ENCODE measurements at places on chromosomes 7 and 10.

GRCh38 chr10:110613341-110613995 is 30.7 kb upstream of the RBM20 start:
- no peak for DNase-seq

GRCh38 chr10:28967031-28967430 is 289.7 kb downstream of the BAMBI start:
- no peak for DNase-seq

DNA sequence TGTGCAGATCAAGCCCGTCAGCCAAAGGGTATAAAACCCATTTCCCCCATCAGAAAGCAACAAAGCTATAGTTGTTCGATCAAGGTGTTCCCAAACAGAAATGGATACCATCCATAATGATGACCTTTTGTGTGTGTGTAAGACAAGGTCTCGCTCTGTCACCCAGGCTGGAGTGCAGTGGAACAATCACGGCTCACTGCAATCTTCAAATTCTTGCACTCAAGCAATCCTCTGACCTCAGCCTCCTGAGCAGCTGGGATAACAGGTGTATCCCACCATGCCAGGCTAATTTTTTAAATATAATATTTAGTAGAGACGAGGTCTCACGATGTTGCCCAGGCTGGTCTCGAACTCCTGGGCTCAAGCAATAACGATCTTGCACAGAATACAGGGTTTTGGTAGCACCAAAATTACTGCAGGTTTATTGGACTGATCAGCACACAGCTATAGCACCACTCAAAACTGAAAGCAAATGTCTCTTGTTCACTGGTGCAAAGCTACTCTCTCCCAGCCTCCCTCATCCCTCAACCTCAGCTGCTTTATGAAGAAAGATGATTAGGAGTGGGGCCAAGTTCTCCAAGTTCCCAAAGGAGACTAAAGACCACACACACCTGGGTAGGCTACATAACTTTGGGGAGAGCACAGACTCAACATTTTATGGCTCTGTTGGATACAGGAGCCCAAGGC is 80.5 kb downstream of the ABI1 start:
- DNase-seq, result no peak

- DNase-seq, result no peak
Measured at GRCh38 chr10:49119746-49120145, 4.4 kb upstream of the VSTM4 start.

DNA sequence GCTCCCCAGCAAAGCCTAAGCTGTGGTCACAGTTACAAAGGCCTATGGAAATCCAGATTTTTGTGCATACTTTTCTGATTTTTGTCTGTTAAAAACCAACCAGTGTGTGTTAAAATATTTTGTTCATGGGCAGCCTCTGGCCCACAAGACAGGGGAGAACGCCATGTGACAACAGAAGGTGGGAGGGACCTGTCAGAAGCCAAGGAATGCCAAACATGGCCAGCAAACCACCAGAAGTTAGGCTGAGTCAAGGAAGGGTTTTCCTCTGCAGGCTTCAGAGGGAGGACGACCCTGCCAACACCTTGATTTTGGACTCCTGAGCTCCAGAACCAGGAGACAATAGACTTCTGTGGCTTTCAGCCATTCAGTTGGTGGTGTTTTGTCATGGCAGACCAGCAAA is 127.3 kb downstream of the CUL2 start:
- no peak for DNase-seq

GRCh38 chr10:118742782-118743181 is 12.0 kb downstream of the CACUL1 start:
- DNase-seq, result no peak

DNA sequence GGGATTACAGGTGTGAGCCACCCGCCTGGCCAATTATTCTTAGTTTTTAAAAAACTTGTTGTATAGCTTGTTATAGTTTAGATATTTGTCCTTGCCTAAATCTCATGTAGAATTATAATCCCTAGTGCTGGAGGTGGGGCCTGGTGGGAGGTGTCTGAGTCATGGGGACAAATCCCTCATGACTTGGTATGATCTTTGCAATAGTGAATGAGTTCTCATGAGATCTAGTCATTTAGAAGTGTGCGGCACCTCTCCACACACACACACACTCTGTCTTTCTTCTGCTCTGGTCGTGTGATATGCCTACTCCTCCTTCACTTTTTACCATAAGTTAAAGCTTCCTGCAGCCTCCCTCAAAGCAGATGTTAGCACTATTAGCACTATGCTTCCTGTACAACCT is 37.2 kb downstream of the FAM149B1 start:
- no peak for DNase-seq

DNA sequence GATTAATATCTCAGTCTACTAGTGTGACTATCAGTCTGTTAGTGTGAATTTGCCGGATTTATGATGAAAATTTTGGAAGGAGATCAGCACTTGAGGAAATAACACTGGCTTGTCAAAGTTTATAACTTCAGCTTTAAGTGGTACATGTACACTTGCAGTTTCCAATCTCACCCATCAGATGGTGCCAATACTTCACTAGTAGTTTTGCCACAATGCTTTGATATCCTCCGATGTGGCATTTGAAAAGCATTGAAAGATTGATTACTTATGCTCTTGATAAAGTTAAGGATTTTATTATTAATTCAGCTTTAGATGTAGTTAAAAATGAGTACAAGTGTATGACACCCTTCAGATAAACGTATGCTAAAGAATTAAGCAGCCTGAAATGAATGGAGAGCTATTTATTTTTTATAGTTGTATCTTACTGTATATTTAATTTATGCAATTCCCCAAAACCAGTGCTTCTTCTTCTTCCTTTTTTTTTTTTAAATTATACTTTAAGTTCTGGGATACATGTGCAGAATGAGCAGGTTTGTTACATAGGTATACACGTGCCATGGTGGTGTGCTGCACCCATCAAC is 98.2 kb downstream of the ANLN start:
- DNase-seq, result no peak

DNA sequence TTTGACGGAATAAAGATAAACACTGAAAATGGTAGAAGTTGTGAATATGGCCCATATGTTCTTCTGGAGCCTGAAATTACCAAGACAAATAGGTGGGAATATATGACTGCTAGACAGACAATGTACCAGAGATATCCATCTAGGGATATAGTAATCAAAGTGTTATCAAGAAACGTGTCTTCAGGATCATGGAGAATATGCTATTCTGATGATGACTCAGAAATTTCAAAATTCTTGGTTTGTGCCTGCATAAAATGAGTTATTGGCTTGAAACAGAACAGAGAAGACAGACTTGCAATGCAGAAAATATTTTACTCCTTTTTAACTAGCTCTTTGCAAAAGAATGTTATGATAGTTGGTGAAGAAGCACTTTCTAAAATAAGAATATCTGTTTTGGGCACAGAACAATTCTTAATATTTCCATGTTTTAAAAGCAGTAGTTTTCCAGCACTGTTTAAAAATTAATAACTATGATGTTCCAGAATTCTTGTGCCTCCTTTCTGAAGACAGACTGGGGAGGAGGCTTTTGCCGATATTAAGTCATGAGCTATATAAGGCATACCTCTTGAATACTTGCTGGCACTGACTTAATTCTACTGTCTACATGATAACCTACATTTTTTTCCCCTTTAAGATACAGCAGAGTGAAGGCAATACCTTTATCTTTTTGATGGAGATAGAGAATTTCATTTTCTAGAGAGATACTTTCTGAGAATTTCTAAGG is 34.4 kb upstream of the CABCOCO1 start:
- DNase-seq, result no peak

DNA sequence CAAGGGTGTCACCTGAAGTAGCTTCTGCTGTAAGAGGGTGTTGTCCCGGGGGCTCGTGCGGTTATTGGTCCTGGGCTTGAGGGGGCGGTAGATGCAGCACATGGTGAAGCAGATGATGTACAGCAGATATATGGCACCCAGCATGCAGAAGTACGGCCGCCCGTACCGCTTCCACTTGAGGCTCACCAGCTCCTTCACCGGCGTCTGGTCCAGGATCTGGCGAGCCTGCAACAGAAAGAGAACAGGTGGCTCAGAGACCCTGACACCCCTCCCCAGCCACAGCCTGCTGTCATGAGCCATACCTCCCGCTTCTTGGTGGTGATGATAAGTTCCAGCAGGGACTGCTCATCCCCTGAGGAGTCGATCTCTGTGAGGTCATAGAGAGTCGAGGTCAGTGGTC is 10.1 kb downstream of the TRPV6 start:
- DNase-seq, result no peak

GRCh38 chr7:47465191-47465590 is 116.7 kb downstream of the TNS3 start:
- no peak for DNase-seq

DNA sequence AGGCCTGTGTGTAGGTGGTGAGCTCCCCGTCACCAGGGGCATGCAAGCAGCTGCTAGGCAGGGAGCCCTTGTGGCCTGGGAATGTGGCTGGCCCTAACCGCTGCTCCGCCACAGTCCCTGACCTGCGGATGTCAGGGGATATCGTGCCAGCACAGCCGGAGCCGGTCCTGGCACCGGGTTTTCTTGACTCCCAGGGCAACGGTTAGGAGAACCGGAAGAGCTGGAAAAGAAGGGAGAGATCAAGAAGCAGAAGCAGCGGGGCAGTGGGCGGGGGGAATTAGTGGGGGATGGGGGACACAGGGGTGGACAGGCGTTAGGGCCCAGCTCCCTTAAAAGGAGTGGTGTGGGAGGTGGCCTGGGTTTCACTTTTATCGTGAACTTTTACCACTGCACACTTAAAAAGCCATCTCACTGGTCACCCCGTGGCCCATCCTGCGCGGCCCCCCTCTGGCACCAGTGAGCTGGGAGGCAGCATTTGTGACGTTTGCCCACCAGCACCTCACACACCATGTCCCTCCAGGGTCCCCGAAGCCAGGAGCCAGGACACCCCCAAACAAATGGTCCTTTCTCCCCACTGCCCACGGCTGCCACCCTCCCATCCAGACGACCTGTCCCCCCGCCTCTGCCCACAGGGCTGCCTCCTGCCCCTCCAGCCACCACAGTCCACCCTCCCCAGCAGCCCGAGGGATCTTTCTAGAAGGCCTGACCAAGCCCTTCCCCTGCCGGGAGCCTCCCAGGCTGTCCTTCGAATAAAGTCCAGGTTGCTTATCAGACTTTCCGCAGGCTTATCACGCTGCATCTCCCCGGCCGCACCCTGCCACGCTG is 1.8 kb upstream of the MICALL2 start:
- peak; percentile 96 for DNase-seq

GRCh38 chr7:31102973-31103850 is 51.1 kb downstream of the ADCYAP1R1 start:
- no peak for DNase-seq

DNA sequence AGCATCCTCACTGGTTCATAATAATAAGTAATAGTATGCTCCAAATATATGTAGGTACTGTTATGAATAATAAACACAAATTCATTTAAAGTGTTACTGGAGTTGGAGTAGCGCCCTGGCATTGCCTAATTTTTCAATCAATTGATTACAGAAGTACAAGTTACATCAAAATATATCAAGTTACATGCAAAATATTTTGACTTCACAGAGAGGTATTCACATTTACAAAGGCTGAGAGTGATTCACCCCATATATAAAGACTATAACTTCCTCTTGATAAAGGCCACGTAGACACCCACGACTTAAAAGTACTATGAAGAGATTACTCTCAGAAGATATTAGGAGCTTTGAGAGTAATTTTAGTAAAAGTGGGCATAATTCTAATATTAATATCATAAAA is 13.6 kb upstream of the COL17A1 start:
- no peak for DNase-seq

GRCh38 chr7:135672560-135673359 is 10.4 kb downstream of the STMP1 start:
- DNase-seq, result peak; percentile 64

DNA sequence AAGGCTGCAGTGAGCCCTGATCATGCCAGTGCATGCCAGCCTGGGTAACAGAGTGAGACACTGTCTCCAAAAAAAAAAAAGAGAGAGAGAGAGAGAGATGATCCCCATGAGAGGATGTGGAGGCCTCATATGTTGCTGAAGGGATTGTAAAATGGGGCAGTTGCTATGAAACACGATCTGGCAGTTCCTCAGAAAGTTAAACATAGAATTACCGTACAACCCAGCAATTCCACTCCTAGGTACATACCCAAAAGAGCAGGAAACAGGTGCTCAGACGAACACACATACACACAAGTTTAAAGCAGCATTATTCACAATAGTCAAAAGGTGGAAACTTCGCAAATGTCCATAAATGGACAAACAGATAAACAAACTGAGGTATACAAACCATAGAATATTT is 27.4 kb upstream of the CYTH3 start:
- DNase-seq, result no peak

- no peak for DNase-seq
Measured at GRCh38 chr7:18901982-18902421, 215.4 kb downstream of the TWIST1 start.

DNA sequence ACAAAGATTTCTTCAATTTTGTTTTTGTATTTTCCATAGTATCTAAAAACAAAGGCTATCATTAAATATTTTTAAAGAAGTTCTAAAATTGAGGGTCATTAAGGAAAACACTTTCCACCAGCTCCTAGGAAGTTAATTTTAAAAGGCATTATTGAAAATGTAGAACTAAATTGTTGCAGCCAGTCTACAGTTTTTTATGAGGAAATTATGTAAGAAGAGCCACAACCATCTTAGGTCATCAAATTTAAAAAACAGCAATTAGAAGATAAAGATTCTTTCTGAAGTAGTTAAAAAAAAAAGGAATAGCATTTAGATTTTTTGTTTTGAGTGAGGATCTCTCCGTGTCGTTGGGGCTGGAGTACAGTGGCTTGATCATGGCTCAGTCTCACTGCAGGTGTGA is 161.7 kb downstream of the NRBF2 start:
- no peak for DNase-seq

DNA sequence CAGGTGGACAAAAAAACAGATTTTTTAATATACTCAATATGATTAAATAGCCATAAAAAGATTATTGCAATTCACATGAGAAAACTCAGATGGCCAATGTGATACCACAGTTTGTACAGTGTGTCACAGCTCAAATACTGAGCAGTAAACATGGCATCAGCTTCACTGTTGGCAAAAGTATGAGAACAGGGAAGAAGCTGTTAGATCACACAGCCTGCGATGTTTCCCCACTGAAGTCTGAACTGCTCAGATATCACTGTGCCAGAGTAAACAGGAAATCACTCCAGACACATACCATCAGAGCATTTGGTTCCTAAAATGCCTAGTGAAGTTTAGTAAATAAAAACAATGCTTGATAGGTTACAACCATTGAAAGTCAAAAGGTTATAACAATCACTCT is 347.8 kb downstream of the ETV1 start:
- no peak for DNase-seq

GRCh38 chr7:42020061-42020460 is 216.9 kb downstream of the GLI3 start:
- no peak for DNase-seq

DNA sequence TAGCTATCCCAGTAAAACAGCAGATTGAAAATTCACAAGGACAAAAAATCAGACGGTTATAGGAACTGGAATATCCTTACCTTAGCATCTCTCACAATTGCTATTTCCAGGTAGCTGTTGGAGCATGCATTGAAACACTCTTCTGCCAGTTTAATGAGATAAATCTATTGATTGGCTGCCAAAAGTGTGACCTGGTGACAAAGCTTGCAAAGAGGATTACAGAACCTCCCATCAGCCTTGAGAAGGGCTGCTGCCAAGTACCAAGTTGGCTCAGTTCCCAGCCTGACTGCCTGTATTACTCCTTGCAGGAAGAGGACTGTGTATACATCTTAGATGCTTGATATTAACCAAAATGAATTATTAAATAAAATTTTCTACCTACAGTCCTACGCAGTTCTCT is 5.1 kb downstream of the PRLHR start:
- DNase-seq, result no peak

GRCh38 chr10:118374404-118374803 is 32.3 kb upstream of the FAM204A start:
- DNase-seq, result no peak

Data from hepatic stellate cell (primary cell).